ENCODE measurements at places on chromosomes 4 and X.

DNA sequence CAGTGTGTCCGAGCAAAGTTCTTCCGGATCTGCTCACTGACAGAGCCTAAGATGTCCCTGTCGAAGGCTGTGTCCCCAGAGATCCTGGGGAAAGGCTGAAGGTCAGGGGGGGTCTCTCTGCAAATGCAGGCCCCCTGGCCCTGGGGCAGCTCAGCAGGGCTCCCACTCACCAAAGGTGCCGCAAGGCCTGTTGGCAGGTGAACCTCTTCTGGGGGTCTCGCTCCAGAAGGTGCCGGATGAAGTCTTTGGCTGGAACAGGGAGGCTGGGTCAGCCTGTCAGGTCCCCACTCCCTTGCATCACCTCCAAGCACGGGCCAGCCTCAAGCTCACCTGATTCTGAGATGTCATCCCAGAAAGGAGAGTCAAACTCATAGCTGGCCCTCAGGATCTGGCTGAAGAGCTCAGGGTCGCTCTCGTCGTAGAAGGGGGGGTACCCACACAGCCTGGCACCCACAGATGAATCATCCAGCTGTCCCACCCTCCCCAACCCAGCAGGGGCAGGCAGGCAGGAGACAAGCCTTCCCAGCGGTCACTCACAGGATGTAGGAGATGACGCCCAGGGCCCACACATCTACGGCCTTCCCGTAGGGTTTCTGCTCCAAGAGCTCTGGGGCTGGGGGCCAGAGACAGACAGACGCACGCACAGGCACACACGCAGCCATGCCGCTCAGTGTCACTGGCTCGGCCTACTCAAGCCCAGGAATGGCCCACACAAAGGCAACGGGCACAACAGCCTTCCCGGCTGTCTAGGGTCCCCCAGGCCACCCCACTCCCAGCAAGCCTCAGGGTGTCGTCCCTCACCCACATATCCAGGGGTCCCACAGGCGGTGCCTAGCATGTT, 2.6 kb downstream of the PNCK start:
- DNase-seq, result no peak

DNA sequence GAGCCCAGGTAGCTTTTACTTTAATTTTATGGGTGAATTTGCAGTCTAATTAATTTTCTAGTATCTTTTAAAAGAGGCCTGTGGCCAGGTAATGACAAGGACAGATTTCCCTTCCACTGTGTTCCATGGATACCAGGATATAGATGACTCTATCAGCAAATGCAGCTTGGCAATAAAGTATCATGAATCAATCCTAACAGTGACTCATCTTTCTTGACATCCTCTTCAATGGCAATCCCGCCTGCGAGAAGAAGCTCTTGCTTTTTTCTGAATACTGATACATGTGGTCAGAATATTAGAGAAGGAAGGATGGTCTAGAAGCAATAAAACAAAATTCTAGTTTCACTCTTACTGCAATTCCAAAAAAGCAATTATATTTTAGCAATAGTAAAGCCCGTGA, 267.8 kb downstream of the DTHD1 start:
- DNase-seq, result no peak

- no peak for DNase-seq
These were observed 90.4 kb upstream of the HPRT1 start for GRCh38 chrX:134369576-134369975.

- DNase-seq, result no peak
These were observed 11.5 kb upstream of the TLR1 start for GRCh38 chr4:38815885-38816782.

GRCh38 chr4:74098427-74098994, 484 bp downstream of the CXCL2 start:
- no peak for DNase-seq

- DNase-seq, result peak; percentile 62
These were observed at the start of gene EPHA5 for GRCh38 chr4:65670331-65671031. EPHA5 (minus strand) TSS chr4:65670489; CDS start chr4:65669742, 747 bp downstream.

All from NCI-H1694 (cell line).